ENCODE measurements at places on chromosomes 4 and X. TPM values are rescaled to one million over a fixed set of nuclear protein-coding genes. Genes with fewer than 3 reads are reported as not detected.

ETNPPL gene
- total RNA-seq: not detected

CTSO gene
- 5.6 TPM for total RNA-seq

TEX11 gene
- not detected for total RNA-seq

HAND2 gene
- not detected for total RNA-seq

FRG2 gene
- total RNA-seq: not detected

PPBP gene
- total RNA-seq: not detected

GAGE13 gene
- not detected for total RNA-seq

HTR2C gene
- not detected for total RNA-seq

ZNF732 gene
- 1.7 TPM for total RNA-seq

TMEM255A gene
- total RNA-seq: not detected

TAF7L gene
- total RNA-seq: 0.38 TPM

HSFX4 gene
- total RNA-seq: not detected

GAB3 gene
- total RNA-seq: 18.0 TPM

PRKG2 gene
- under 0.01 TPM for total RNA-seq

All from vein endothelial cell (primary cell).